ENCODE measurements at places on chromosomes 2 and 18.

DNA sequence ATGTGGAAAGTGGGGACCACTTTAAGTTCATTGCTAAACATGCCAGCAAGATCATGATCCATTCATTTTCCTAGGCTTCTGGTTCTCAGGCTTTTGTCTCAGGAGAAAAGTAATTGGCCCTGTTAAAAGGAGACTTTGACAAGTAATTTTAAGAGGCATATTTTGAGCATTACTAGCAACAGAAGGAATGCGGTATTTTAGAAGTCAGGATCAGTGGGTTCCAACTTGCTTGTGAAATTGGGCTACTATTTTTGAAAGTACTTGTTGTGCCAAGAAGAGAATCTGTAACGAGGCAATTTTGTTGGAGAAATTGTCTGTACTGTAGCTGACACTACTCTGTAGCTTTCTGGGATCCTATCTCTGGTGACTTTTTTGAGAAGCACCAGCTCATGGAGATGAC, 59.4 kb downstream of the CERS6 start:
- DNase-seq: no peak

DNA sequence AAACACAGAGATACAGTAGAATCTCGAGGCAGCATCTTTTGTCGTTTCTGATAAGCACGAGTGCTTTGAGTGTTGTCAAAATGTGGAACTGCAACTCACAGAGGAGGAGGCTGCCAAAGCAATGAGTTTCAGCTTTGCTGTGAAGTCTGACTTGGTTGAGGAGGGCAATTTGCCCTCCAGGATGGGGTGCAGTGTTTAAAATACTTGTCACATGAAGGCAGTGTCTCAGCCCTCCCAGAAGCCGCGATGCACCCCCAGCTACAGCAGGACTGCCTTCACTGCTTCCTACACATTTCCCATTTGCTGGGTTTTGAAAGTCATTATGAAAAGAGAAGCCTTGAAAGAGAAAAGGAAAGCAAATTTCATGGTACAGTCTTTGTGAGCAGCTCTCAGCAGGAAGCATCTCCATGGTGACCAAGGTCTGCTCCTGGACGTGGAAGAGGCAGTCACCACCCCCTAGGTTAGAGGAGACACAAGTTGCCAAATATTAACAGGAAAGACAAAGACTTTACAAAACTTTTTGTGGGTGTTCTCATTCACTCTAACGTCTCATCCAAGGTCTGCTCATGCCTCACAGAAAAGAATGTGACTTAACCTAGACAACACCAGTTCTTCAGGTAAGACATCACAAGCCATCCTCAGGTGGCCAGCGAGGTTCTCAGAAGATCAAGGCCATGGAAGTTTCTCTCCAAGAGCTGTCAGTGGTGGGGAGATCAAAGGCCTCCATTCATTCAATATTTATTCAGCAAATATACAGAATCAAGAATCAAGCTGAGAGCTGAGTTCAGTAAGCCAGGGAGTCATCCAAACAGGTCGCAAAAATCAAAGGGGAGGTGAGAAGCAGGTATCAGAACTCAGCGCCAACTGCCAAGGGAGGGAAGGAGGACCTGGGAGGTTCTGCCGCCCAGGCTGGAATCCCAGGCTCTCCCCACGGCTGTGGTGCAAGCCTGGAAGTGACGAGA, 476.0 kb downstream of the EIPR1 start:
- DNase-seq: no peak

DNA sequence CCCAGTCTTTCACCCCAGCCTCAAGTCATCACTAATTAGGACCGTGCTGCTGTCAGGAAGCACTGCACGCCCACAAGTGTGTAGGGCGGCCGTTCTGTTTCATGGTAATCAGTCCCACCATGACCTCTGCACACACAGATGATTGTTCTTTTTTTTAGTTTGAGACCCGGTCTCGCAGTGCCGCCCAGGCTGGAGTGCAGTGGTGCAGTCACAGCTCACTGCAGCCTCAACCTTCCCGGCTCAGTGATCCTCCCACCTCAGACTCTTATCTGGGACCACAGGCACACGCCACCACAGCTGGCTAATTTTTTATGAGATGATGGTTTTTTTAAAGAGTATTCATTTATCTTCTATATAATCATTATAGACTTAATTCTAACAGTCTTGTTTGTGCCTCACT, 1.8 kb upstream of the IAH1 start:
- DNase-seq: no peak

GRCh38 chr2:102238039-102238756, 51.4 kb downstream of the IL1RL2 start:
- no peak for DNase-seq

DNA sequence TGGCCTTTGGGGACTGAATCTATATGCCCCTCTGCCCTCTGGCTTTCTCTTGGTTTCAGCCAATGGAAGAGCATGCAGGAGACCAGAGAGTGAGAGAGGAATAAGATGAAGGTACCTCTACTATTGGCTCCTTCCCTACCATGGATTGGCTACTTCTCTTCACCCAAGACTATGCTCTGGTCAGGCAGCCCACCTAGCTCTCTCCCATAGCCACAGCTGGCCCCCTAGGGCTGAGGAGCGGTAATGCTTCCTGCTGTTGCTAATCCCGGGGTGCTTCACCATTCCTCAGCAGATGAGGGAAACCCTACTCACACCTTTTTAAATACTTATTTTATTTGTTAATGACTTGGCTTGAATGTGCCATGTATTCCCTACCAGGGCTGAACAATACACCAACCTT, 142.4 kb downstream of the MREG start:
- DNase-seq: no peak

GRCh38 chr2:39326644-39327043, 82.9 kb upstream of the CDKL4 start:
- DNase-seq: no peak

DNA sequence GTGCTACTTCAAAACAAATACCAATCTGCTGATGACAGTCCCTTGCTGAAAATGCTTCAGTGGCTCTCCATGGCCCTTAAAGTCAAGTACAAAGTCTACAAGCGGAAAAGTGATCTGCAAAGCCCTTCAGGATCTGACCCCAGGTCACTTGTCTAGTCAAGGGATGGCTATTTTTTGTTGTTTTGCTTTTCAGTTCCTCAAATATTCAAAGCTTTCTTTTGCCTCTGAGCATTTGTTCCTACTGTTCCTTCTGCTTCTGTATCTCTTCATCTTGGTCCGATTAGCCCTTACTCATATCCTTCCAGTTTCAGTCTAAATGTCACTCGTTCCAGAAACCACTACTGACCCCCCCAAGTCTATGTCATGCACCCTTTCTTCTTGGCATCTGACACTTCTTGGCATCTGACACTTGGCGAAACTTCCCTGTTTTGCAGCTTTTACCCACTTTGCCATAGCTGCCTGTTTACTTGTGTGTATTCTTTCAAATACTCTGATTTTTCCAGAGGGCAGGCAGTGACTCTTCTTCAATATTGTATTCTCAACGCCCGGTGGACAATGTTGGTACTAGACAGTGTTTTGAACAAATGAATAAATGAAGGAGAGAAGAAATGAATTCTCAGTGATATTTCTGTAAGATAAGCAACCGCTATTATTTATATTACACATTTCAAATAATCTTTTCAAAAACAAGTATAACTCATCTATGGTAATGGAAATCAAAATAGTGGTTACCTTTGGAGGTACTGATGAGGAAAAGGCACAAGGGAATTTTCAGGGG, 175.9 kb upstream of the FN1 start:
- DNase-seq: no peak

DNA sequence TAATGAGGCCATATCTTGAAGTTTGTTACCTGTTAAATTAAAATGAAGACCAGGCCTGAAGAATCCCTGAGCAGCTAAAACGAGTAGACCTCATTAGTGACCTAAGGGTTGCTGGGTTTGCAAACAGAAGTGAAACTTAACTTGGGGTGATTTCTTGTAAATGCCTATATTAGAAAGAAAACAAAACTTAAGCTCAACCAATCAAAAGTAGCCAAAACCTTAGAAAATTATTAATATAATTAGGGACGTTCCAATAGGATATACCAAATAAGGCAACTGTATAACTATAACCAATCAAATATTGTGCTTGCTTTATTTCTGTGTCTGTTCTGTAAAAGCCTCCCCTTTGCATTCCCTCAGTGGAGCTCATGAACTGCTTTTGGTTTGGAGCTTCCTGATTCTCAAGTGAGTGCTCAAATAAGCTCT, 137.9 kb upstream of the VRK2 start:
- no peak for DNase-seq

- no peak for DNase-seq
These were observed 1.0 kb upstream of the BMPR2 start for GRCh38 chr2:202375033-202375608.

- no peak for DNase-seq
These were observed 5.5 kb downstream of the MEX3C start for GRCh38 chr18:51192026-51192425.

- DNase-seq: no peak
These were observed 200.9 kb upstream of the EPAS1 start for GRCh38 chr2:46096260-46096659.

- DNase-seq: no peak
These were observed 135.8 kb downstream of the TCF4 start for GRCh38 chr18:55452123-55452611.

- DNase-seq: no peak
These were observed 169.0 kb downstream of the MYT1L start for GRCh38 chr2:2161871-2162653.
